ENCODE measurements at places on chromosomes 13 and 19. TPM values are rescaled to one million over a fixed set of nuclear protein-coding genes. Genes with fewer than 3 reads are reported as not detected.

The SLC6A16 gene
- total RNA-seq, result 3.6 TPM

DNA sequence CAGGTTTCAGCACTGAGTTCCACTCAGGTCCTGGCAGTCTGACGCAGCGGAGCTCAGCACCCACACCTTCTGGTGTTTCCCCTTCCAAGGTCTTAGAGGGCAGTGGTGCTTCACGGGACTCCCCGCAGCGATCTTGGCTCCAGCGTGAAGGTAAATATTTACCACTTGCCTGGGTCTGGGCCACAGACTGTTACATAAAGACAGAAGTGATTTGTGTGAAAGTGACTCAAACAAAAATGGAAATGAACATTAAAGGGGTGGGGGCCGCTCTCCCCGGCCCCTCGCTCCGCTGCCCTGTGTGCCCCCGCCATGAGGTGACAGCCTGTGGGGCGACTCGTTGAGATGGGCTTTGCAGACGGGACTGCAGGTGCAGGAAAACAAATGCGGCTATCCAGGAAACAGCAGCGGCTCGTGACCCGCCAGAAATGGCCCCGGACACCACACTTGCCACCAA, 55.0 kb downstream of the GGACT start:
- no peak for DNase-seq

The LILRB1 gene
- 0.72 TPM for total RNA-seq

- DNase-seq, result no peak
Observed at GRCh38 chr13:72061613-72062012, 194.6 kb upstream of the DACH1 start.

GRCh38 chr19:4294389-4294788, 7.8 kb downstream of the TMIGD2 start:
- no peak for DNase-seq

DNA sequence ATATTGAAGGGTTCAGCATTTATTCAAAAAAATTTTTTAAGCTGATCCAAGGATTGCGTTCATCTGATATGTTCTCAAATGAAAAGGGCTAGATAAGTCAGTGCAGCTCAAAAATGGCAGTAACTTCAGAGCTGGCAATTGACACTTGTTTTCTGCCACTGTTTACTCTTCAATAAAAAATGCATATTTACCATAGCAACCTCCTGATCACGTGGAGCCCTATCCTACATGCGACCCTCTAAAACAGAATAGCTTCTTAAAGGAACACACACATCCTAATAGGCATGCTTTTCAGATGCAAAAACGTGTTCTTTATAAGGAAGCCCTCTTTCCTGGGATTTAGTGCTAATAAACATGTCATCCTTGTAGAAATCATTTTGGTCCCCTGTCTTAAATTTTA, 150.2 kb downstream of the ZNF536 start:
- DNase-seq, result no peak

DNA sequence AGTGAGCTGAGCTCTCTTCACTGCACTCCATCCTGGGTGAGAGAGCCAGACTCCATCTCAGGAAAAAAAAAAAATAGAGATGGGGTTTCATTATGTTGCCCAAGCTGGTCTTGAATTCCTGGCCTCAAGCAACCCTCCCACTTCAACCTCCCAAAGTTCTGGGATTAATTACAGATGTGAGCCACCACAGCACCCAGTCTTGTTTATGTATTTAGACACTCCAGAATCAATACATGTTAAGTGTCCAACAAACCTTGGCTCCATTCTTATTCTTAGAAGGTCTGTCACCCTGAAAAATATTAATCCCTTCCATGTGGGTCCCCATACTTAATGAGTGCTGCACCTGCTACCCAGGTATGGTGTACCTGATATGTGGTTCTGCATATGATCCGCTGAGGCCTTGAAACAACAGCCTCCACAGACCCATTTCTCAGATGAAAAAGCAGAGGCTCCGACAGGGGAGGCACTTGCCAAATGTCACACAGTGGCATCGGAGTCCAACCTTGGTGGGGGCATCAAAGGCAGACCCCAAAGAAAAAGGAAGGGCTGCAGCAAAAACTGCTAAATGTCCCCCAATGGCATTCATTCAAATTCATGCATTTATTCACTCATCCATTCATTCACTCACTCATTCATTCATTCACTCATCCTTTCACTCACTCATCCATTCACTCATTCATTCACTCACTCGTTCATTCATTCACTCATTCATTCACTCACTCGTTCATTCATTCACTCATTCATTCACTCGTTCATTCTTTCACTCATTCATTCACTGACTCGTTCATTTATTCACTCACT, 16.7 kb downstream of the TICAM1 start:
- no peak for DNase-seq
